ENCODE measurements at places on chromosomes 3 and 15.
A peak's percentile ranks its signal among the peaks of the same experiment; 100 is the strongest.

GRCh38 chr3:185687271-185687878 lies 101.3 kb downstream of the SENP2 start:
- no peak for DNase-seq

DNA sequence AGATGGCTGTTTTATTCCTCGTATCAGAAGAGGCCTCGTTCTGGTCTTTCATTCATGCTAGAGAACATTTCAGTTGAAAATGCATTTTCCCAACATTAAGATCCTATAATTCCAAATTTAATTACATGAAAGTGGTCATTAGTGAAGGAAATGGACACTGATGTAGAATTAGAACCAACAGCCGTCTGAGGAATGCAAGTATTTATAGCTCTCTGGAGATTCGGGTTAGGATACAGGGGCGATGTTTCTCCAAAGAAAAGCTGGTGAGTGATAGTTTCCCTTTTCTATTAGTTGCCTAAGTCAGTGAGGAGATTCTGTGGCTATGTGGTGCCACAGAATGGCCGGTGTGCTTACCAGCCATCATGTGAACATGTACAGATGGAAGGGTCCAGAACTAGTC lies 109.0 kb upstream of the IL12A start:
- no peak for DNase-seq

GRCh38 chr3:195692354-195692685 lies 28.5 kb upstream of the MUC20 start:
- peak; percentile 22 for DNase-seq

DNA sequence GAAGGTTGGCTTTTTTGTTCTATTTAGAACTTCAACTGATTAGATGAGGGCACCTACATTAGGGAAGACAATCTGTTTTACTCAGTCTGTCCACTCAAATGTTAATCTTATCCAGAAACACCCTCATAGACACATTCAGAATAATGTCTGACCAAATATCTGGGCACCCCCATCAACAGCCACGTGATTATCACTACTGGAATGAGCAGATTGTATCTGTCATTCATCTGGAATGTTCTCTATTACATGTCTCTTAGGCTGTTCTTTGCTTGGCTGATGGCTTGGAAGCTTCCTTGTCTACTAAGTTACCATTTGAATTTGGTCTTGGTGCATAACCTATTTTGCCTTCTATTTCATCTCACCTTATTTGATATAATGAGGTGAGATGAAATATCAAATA lies 15.7 kb upstream of the LRRC58 start:
- no peak for DNase-seq

- DNase-seq: no peak
These were observed 558.1 kb downstream of the RSL24D1 start for GRCh38 chr15:54638666-54639065.

DNA sequence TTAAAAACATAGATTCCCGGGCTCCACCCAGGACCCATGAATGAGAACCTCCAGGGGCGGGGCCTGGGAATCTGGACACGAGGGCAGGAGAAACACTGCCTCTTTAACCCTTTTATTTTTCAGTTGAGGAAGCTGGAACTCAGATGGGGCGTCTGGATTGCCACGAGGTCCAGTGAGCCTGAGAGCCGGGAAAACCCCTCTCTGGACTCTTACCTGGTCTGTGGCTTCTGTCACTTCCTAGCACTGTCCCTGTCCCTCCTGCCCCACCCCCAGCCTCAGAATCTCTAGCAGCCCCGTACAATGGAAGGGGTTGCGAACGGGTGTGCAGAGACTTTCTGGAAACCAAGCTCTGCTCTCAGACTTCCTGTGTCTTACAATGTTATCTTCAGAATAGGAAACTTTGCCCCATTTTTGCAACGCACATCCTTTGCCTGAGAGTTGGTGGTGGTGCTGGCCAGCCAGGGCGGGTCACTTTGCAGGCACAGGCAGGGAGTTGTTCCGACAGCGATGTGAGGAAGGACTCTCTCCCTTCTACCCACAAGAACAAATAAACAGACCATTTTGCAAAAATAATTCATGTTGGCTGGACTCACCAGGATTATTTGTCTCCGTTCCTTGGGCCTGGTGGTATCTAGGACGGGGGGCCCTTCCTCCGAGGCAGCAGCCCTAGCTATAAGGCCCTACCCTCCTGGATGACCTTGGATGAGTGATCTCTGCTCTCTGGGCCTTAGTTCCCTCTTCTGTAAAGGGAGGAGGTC lies 59.1 kb downstream of the SMAD6 start:
- no peak for DNase-seq

GRCh38 chr15:92606126-92606835 lies 49.3 kb downstream of the FAM174B start:
- DNase-seq: no peak

DNA sequence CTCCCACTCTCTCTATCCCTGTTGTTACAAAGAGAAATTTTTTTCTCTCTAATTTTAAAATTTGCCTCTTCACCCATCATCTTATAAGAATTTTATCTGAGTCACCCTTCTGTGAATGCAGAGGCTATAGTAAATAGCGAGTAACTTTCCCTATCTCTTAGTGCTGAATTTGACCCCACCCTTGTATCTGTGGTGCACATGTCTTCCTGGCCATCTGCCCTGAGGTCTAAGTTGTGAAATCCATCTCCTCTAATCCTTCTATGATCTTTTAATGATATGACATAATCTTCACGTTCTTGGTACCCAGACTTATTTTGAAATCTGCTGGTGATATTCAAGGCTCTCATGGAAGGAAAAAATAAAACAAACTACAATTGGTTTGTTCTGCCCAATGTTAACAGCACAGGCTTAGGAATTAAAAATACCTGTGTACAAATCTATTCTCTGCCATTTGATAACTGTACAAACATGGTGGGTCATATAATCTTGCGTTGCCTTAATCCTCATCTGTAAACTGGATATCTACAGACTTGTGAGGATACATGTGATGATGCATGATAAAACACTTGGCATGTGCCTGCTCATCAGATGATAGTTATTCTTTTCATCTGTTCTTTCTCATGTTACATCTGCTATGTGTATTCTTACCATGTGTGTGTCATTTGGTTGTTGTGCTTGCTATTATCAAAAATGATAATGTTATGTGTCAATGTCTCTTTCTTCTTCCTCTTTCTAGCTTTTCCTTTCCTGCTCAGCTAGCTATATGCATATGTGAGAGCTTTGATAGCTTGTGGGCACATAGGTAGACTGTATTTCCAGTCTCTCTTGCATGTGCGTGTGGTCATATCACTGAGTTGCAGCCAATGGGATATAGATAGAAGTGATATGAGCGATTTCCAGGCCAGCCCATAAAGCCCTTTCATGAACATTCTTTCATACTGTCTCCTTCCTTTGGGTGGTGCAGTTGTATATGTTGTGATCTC lies 13.7 kb upstream of the CCR3 start:
- DNase-seq: no peak

GRCh38 chr3:12420393-12420792 lies 63.9 kb upstream of the TSEN2 start:
- no peak for DNase-seq

DNA sequence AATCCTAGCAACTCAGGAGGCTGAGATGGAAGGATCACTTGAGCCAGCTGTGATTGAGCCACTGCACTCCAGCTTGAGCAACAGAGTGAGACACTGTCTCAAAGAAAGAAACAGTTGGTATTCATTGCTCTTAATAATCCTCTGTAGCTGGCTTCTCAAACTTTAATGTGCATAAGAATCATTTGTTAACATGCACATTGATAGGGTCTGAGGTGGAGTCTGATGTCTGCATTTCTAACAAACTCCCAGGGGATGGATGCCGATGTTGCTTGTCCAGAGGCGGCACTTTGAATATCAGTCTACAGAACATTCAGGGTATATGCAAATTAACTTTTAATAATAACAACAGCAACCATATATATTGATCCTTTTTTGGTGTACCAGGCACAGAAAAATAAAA lies 39.9 kb downstream of the NKIRAS1 start:
- no peak for DNase-seq

DNA sequence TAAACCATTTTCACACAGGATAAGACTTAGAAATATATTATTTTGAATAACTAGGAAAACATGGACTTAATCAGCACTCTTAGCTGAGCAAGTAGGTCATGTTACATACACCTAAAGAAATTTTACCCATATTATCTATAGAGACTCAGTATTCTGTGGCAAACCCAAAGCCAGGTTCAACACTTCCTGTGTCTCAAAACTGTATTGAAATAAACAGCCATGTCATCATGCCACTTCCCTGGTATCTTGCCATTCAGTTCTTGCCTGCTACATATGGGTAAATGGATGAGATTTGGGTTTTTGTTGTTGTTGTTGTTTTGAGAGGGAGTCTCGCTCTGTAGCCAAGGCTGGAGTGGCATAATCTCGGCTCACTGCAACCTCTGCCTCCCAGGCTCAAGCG lies 141.5 kb upstream of the PLXND1 start:
- DNase-seq: no peak

All from activated CD8-positive, alpha-beta T cell treated with anti-CD3 and anti-CD28 coated beads, Interleukin-2, amount 10 ng/mL, durations not matched to agents 7 days and 5 days (primary cell).